Activated CD4-positive, CD25-positive, alpha-beta regulatory T cell (primary cell): ENCODE measurements at places on chromosomes 11 and 22.

DNA sequence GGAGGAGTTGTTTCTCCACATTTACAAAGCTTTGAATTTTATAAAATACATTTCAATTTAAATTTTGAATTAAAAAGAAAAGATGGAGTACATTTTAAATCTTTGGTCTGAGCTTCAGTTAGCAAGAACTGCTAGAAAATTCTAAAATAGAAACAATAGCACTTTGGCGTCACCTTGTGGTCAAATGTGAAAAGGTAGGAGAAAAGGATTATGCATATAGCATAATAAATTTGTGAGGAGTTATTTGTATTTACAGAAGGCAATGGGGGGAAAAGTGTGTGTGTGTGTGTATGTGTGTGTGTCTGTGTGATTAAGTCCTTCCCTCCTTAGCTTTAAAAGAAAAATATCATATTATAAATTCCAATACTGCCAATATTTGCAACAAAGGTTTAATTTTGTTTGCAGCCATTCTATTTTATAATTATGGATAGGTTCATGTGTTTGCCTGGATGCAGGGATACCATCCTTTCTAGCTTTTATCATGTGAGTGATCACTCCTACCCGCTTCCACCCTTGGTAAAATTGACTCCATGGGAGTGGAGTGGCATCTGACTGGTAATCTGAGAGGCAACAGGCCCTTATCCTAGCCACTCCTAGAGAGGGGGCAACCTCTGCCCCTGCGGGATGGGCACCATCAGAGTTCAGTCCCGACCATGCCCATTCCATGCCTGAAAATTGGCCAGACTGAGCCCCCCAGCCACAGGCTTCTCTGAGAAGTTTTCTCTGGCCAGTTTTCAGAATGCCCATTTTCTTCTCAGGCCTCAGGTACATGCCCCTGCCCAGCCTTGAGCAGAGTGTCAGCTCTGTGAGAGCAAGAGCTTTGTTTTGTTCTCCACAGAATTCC is 13.6 kb upstream of the LGR4 start:
- no peak for DNase-seq

GRCh38 chr11:83249445-83249844 is 36.7 kb downstream of the CCDC90B start:
- DNase-seq, result no peak

- no peak for DNase-seq
Observed at GRCh38 chr22:40516416-40516815, 120.1 kb downstream of the MRTFA start.

DNA sequence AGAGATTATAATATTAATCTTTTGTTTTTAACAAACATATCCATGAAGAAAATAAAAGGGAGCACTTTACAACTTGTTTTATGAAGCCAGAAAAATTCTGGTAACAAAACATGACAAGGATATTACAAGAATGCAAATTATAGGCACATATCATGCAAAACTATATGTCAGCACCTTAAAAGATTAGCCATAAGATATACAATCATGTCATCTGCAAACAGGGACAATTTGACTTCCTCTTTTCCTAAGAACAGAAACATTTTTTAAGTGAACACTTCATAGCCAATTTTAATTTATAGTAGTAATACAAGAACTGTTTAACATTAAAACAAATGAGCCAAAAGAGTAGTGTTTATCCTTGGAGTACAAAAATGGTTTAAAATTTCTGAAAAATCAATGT is 916.5 kb upstream of the CNTN5 start:
- no peak for DNase-seq

- no peak for DNase-seq
Observed at GRCh38 chr22:47623763-47624148, 861.3 kb downstream of the TBC1D22A start.

- DNase-seq, result no peak
Observed at GRCh38 chr11:18927550-18928322, 11.5 kb downstream of the MRGPRX1 start.

DNA sequence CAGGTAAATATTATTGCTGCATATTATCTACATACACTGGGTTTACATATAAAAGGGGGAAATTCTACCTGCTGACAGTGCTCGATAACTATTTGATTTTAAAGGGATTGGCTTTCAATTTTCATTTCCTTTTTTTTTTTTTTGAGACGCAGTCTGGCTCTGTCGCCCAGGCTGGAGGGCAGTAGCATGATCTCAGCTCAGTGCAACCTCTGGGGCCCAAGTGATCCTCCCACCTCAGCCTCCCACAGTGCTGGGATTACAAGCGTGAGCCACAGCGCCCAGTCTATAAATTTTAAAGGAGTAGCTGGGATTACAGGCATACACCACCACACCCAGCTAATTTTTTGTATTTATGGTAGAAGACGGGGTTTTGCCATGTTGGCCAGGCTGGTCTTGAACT is 3.2 kb upstream of the PCF11 start:
- no peak for DNase-seq

DNA sequence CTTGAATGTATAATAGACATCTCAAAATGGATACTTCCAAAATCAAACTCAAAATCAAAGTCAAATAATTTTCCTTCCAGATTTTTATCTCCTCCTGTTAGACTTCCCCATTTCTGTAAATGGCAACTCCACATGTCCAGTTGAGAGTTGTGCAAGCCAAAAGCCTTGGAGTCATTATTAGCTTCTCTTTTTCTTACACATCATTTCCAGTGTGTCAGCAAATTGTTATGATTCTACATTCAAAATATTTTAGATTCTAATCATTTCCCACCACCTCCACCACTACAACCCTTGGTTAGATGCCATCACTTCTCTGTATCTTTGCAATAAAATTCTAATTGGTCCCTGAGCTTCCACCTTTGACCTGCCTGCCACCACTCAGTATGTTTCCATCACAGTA is 155.7 kb downstream of the CNTN5 start:
- DNase-seq, result no peak

- no peak for DNase-seq
Observed at GRCh38 chr11:119891055-119891768, 162.2 kb upstream of the NECTIN1 start.

DNA sequence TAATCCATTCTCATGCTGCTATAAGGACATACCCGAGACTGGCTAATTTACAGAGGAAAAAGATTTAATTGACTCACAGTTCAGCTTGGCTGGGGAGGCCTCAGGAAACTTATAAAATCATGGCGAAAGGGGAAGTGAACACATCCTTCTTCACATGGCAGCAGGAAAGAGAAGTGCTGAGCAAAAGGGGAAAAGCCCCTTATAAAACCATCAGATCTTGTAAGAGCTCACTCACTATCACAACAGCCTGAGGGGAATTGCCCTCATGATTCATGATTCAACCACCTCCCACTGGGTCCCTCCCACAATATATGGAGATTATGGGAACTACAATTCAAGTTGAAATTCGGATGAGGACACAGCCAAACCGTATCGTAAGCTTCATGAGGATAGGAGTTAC is 3.8 kb upstream of the CYB5R2 start:
- no peak for DNase-seq

DNA sequence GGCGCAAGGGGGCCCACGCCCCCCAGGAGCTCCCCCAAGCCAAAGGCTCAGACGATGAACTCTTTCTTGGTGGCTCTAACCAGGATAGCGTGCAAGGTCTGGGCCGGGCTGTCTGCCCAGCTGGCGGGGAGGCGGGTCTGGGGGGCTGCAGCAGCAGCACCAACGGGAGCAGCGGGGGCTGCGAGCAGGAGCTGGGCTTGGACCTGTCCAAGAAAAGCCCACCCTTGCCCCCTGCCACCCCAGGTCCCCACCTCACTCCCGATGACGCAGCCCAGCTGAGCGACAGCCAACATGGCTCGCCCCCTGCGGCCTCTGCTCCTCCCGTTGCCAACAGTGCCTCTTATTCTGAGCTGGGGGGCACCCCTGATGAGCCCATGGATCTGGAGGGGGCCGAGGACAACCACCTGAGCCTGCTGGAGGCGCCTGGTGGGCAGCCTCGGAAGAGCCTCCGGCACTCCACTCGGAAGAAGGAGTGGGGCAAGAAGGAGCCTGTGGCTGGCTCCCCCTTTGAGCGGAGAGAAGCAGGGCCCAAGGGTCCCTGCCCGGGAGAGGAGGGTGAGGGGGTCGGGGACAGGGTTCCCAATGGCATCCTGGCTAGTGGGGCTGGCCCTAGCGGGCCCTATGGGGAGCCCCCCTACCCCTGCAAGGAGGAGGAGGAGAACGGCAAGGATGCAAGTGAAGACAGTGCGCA is 21.6 kb upstream of the TMEM191C start:
- DNase-seq, result no peak

- DNase-seq, result no peak
Observed at GRCh38 chr22:24466716-24467328, 28.3 kb upstream of the UPB1 start.

DNA sequence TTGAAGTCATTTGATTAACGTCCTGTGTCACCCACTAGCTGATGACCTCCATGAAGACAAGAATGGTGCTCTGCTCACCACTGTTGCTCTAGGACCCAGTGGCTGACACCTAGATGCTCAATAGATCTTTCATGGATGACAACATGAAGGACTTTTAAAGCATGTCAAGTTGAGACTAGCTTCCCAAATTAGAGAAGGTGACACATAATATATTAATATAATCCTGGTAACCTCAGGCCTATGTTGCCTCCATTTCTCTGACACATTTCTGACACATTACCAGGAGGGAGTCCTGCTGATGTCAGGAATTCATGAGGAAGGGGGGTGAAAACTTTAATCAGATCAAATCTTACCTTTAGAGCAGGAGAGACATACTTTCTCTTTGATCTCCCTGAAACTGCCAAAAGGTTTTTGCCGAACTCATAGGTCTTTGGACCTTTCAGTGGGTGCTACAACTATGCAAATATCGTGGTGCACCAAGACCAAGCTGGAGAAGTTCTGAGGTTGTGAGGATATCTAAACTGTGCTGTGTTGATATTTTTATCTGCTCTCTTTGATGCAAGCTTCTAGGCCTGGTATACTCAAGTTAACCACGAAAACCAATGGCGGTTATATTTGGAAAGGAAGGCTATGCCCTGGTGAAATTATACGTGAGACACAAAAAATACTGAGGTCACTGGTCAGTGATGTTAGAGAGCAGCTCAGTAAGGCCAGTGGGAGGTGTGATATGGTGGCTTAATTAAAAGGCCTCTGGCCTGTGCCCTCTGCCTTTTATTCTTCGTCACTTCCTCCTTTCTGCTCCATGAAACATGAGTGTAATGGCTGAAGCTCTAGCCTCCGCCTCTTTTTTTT is 13.2 kb upstream of the AMPD3 start:
- DNase-seq, result no peak

- DNase-seq, result no peak
Observed at GRCh38 chr11:74701351-74701750, 29.9 kb downstream of the CHRDL2 start.

DNA sequence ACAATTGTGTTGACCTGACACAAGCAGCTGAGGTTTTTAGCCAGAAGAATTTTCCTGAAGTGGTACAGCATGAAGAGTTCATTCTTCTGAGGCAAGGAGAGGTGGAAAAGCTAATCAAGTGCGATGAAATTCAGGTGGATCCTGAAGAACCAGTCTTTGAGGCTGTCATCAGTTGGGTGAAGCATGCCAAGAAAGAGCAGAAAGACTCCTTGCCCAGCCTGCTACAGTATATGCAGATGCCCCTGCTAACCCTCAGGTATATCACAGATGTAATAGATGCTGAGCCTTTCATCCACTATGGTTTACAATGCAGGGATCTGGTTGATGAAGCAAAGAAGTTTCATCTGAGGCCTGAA is 12.9 kb upstream of the SCARF2 start:
- DNase-seq, result no peak

DNA sequence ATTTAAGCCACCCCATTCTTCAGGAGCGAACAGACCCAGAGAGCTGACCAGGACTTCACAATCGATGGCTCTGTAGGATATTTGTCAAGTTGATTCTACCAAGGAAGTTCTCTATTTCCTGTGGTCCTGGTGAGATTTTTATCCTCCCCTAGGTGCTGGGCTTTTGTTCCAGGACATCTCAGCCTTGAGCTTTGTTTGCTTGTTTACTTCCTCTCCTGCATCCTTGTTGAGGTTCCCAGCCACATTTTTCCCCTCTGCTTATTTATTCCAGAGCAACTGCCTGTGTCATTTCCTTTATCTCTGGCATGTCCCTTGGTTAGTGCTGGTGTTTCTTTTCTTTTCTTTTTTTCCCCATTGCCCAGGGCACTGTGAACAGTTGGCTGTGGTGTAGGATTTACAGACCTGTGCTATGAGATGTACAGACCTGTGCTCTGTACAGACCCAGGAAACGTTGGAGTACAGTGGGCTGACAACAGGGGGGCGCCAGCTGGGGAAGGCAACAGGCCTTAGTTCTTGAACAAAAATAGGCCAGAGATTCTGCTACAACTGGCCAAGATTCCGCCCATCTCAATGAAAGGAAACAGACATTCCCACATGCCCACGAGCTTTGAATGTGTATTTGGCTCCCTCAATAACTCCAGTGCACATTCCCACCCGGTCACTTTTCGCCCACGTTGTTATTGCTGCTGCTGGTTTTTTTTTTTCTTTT is 235.9 kb upstream of the DDI1 start:
- DNase-seq, result no peak

DNA sequence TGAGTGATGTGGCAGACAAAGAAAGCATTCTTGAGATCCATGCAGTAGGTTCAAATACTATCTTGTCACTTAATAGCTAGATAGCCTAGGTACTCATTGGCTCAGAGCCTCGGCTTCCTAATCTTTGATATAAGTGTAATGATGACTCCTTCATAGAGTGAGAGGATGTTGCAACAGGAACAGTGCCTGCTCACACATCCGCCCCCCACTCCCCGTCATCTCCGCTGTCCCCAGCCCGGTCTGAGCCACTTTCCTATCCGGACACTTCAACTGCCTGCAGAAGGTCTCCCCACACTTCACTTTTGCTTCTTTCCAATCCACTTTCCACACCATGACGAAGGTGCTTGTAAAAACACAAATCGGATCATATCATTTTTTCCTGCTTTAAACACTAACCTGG is 128.8 kb downstream of the NTM start:
- no peak for DNase-seq

- DNase-seq, result no peak
Observed at GRCh38 chr11:83044958-83045712, 26.6 kb downstream of the RAB30 start.

- DNase-seq, result no peak
Observed at GRCh38 chr11:44133335-44133946, 38.0 kb downstream of the EXT2 start.

GRCh38 chr22:37521236-37521739 is 2.1 kb upstream of the CARD10 start:
- no peak for DNase-seq

- DNase-seq, result no peak
Observed at GRCh38 chr11:42524534-42525227, 787.1 kb upstream of the API5 start.

DNA sequence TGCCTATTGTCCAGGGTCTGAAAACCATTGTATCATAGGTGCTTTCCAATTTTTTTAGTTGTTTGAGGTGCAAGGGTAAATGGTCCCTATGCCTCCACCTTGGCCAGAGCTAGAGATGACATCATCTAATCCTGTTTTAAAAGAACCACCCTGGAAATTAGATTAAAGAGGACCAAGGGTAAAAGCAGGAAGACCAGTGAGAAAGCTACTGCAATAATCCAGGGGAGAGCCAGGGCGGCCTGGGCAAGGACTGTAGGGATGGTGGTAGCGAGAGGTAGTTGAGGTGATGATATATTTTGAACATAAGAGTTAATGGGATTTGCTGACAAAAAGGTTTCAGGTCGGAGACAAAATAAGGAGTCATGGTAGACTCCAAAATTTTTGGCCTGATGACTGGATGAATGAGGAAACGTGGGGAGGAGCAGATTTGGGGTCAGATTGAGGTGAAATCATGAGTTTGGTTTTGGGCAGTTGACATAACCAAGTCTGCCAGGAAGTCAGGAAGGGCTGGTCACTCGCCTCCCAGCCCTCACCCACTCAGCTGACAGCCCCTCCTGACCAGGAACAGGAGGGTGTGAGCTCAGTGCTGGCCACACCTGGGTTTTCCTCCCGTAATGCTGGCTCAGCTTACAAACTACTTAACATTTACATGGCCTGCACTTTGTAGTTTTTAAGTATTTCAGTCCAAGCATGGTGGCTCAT is 23.0 kb downstream of the SCN4B start:
- DNase-seq, result no peak
